Midbrain (tissue), 1 donor: ENCODE measurements at places on chromosomes 11 and 22.

DNA sequence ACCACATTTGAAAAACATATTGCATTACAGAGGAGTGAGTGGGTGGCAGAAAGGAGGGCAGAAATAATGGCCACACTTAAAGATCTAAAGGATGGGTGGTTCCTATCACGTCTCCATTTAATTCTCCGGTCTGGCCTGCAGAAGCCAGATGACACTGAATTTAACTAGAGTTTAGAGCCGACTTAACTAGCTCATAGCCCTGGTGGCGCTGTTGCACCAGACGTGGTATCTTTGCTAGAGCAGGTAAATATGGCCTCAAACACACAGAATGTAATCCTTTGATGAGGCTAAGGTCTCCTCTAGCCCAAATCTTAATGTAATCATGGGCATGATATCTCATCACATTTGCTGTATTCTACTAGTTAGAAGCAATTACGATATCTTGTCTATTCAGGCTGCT lies 51.5 kb upstream of the GAL start:
- DNase-seq: no peak

- peak; percentile 45 for DNase-seq
Observed at GRCh38 chr11:132028380-132029240, 658.2 kb downstream of the NTM start.

GRCh38 chr22:24588381-24588756 lies 4.5 kb downstream of the LRRC75B start:
- peak; percentile 91 for DNase-seq

DNA sequence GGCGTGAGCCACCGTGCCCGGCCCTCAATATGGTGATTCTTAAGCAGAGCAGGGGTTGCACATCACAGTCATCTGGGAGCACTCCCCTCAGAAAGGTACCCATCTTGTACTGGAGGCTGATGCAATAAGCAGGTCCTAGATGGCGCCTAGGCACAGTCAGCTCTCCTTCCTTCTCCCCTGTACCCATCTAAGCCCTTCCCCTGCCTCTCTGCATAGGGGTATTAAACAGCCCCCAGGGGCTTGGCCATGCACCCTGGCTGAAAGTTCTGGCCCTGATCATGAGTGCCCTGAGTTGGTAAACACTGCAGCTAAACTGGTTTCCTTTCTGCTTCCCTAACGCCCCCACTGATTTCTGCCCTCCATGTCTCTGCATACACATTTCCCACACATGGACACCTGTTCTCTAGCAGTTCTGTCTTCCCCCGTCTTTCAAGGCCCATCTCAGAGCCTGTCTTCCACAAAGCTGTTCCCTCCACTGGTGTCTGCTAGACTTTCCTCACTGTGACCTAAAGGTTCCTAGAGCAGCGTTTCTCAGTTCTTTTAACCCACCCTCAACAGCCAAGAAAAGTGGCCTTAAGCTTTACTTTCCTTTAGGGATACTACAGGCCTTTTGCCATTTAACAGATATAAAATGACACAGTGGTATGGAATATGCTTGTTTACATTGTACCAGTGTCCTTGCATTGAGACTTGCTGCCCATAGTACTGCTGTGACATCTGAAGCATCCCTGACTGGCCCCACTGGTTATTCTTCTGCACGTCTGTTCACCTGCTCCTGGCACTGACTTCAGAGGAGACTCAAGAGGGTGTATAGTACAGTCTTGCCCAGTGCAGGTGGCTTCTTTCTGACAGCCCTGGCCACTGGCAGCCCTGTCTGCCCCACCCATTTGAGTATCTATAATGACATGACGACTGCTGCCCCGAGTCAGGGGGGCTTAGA lies 15.6 kb downstream of the UBE2L3 start:
- DNase-seq: no peak

DNA sequence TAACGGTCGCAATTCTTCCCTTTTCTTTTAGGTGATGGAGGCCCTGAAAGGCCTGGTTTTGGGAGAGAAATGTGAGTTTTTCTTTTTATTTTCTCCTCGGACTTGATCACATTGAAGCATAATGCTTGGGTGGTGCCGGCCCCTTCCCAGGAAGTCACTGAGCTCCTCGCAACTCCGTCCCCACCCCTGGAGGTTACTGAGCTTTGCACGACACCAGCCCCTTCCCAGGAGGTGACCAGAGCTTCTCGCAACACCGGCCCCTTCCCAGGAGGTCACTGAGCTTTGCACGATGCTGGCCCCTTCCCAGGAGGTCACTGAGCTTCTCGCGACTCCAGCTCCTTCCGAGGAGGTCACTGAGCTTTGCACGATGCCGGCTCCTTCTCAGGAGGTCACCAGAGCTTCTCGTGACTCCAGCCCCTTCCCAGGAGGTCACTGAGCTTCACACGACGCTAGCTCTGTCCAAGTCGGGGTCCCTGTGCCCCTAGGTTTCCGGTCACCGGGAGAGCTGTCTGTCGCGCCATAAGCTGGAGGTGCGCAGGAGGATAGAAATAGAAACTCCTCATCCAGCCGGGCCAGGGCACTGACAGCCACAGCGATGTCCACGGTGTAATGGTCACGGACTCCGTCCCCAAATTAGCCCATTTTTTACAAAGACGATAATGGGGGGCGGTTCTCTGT lies 586.4 kb downstream of the BRD1 start:
- no peak for DNase-seq

GRCh38 chr11:74701351-74701750 lies 29.9 kb downstream of the CHRDL2 start:
- no peak for DNase-seq

DNA sequence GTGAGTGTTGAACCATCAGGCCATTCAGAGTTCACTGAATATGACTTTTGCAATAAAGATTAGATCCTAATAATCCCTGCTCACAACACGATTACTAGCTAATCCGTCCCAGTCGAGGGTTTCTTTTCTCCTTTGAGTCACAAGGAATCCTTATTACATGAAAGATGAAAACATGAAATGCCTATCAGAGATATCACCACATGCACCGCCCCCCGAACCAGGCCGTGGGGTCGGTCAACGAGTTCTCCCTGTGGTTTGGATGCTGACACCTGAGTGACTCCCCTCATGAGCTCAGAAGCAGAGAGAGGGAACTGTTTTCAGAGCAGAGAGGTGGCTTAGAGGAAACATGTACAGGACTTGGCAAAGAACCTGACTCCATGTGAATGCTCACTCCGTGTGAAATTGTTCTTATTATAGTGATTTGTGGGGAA lies 263.3 kb downstream of the ETS1 start:
- DNase-seq: no peak

- DNase-seq: no peak
Observed at GRCh38 chr11:128465946-128466705, 121.2 kb downstream of the ETS1 start.

DNA sequence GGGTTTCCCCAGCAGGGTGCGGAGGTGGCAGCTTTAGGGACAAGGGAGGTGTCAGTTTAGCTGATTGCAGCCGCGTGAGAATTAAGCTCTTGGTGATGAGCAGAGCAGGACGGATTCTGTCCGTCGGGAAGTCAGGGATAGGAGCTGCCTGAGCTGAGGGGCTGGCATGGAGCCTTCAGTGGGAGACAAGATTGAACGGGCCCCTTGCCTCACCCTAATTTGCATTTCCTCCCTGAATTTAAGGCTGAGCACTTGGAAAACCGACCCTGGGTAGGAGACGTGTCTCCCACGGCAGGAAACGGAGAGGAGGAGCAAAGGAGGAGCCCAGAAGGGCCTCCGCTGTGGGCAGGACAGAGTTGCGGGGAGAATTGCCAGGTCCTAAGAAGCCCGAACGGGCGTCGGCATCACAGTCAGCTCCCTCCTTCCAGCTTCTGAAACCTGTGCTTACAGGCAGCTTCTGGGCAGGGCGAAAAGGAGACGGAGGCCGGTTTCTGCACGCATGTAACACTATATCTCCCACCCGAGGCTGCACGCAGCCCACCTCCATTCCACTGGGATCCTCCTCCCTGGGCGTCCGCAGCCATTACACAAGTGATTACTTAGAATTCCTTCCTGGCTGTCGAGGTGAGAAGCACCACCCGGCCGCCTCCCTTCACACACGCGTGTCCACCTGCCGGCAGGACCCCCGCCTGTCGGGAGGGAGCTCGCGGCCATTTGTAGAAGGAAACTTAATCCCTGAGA lies 345.8 kb downstream of the BRD1 start:
- DNase-seq: no peak

DNA sequence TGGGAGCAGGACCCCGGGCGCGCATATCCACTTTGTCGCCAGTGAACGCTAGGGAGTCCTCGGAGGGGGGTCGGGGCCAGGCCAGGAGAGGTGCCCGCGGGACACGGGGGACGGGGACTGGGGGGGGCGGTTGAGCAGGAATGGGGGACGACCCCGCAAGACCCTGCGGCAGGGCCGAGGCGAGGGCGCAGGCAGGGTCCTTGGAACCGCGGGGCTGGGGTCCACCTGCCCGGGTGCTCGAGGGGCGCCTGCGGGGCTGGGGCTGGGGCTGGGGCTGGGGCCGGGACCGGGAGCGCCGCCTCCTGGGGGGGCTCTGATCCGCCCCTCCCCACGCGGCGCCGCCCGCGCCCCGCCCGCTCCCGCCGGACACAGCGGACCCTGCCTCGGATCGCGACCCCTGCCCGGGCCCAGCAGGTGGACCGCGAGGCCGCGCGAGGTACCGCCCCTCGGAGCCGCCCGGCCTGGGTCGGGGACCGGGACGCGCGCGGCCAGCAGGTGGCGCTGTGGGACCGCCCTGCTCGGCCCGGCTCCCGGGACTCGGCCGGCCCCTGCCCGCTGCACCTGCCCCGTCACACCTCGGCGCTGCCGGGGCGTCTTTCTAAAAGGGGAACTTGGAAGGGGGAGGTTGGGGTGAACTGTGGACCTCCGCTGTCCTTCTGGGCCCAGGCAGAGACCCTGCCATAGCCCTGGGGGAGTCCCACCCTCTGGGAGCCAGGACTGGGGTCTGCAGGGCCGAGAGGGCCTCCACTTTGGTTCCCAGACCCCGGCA lies 11.0 kb downstream of the CRELD2 start:
- DNase-seq: peak; percentile 37

DNA sequence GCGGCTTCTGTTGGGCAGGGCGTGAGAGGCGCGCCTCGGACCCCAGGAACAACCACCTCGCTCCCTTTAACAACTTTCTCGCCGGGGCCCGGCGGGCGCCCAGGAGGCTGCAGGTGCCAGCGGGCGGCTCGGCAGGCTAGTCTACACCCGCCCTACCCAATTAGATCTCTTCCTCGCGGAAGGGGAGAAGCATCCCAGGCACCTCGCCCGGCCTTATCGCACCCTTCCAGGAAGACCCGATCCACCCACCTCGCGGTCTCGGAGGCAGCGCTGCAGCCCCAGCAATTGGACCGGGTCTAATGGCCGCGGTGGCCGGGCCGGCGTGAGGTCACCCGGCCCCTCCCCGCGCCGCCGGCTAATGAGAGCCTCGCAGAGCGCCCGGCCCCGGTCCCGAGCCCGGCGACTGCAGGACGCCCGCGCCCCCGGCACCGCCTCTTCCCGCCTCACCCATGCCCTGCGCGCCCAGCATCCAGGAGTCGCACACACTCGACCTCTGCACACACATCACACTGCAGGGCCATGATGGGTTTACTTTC lies at the start of gene PLAAT3:
Gene PLAAT3, minus strand, starts transcription at position 298 of the 536 bp plus-strand sequence. CDS start 419 bp downstream, outside the sequence.
- DNase-seq: peak; percentile 81

- DNase-seq: no peak
Observed at GRCh38 chr11:110791621-110792020, 79.4 kb upstream of the ARHGAP20 start.

DNA sequence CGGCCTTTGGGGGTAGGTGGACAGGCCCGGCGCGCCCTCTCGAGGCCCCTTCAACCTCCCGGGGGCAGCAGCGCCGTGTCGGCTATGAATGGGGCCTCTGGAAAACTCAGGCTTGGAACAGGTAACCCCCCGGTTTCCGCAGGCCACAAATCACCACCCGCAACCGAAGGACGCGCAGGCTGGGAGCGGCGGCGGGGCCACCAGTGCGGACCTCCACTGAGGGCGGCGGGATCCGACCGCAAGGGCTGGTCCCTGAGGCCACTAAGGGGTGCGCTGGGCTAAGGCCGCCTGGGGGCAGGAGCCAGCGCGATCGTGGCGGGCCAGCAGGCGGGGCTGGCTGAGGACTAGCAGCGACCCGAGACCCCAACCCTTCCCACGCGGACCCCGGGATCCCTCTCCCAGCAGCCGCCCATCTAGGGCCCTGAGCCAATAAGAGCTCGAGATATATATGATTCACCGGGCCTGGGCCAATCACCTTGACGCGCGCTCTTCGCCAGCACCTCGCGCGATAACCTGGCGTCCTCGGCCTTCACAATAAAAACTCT lies 609 bp upstream of the ATF4 start:
- DNase-seq: peak; percentile 68

DNA sequence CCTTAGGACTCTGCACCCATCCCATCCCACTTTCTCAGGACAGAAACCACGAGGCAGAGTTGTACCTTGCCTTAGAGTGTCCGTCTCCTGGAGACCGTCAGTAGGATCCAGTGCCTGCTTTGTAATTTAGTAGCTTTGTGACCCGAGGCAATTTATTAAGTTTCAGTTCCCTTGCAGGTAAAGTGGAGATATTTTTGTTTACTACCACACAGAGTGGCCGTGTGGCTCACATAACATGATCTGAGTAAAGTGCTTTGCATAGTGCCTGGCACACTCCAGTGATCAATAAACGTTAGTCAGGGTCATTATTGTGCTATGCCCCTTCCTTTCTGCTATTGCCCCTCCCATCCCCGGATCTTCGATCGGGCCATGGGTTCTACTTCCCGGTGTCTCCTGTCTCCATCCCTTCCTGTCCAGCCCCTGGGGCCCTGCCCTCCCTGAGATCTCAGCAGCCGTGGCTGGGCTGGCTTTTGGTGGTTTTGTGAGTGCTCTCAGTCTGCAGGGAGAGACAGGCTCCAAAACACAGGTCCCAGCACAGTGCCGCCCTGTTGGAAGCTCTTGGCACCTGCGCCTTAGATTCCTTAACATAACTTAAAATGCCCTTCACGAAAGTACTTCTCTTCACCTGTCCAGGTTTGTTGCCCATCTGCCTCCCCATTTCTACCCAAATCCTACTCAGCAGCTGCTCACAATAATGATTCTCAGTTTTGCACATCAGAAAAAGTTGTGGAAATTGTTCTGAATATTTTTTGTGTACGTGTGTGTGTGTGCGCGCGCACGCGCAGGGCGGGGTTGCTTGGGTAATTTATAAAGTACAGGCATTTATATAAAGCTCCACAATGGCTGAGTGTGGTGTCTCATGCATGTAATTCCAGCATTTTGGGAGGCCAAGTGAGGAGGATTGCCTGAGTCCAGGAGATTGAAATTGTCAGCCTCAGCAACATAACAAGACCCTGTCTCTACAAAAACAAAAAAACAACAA lies 753.7 kb downstream of the NTM start:
- DNase-seq: no peak

GRCh38 chr11:1669546-1670218 lies 27.3 kb upstream of the KRTAP5-6 start:
- DNase-seq: peak; percentile 34

- DNase-seq: no peak
Observed at GRCh38 chr11:95374105-95374504, 143.1 kb upstream of the SESN3 start.

GRCh38 chr22:20531404-20532201 lies 24.2 kb downstream of the MED15 start:
- peak; percentile 46 for DNase-seq

DNA sequence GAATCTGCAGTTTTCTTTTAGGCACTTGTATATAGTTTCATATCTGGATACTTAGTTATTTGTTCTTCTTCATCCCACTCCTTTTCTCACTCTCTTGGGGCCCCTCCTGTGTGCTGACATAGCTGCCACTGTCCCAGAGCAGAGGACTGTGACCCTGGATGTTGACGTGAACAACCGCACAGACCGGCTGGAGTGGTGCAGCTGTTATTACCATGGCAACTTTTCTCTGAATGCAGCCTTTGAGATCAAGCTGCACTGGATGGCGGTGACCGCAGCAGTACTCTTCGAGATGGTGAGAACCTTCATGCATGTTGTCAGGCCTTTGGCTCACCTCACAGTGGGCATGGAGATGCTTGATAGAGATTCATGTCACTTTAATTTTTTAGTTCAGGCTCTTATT lies 50.9 kb upstream of the YWHAH start:
- DNase-seq: peak; percentile 64

GRCh38 chr11:48032721-48033120 lies 52.4 kb downstream of the PTPRJ start:
- no peak for DNase-seq
